Osteoblast (primary cell): ENCODE measurements at places on chromosomes 2 and 18.

DNA sequence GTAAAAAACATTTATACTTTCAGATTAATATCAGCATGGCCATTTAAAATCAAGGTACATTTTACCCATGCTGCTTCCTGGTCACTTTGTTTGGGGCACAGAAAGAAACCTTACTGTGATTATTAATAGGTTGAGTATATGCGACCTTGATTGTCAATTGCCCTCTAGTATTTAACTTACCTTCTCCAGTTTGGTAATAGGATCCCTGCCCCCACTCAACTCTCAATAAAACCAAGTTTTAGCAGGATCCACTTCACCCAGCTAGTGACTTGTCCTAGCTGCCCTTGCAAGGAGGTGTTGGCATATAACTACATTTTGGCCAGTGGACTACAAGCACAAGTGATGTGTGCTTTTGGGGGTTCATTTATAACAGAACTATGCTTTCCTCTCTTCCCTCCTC is 34.3 kb downstream of the FANCL start:
- DNase-seq: no peak

DNA sequence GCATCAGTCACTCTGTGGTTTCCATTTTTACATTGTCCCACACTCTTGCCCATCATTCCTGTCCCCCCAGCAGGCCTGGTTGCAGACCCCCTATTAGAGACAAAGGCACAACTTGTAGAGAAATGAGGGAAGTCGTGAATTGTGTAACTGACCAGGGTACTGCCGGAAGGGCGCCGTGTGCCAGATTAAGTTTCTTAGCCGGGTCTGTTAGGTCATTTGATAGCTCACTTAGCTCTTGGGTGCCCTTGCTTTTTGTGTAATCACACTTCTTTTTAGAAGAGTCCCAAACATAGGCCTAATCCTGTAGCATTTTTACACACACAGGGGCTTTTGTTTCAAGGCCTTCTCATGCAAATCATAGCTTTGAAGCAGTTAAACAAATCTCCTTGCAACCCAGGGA is 87.2 kb downstream of the CTAGE1 start:
- DNase-seq: no peak

DNA sequence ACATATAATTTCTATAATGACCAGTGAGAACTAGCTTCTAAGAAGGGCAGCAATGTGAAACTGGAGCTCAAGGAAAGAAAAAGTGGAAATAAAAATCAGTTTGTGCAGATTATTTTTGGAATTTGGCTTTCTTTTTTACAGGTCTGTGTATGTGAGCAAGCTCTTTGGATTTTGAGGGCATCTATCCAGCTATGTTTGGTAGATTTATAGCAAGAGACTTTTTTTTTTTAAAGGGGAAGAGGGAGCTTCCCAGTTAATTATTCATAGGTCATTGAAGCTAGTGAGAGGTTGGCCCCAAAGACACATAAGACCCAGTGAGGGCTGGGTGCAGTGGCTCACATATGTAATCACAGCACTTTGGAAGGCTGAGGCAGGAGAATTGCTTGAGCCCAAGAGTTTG is 24.0 kb upstream of the COLEC12 start:
- DNase-seq: peak; percentile 37

DNA sequence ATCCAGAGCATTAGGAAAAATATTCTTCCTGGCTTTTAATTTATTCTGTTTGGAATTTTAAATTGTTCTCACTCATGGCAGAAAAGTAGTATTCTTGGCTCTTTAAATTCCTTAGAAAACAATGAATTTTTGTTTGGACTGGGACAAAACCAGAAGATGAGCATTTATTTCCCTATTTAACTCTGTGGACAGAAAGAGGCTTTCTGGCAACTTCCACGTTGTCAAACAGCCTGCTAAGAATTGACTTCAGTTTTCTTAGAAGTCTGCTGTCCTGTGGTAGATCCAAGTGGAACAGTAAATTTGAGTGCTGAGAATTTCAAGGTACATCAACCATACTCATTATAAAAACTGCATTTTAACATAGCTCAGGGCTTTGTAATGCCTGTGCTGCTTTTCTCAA is 83.8 kb downstream of the MGAT5 start:
- no peak for DNase-seq

DNA sequence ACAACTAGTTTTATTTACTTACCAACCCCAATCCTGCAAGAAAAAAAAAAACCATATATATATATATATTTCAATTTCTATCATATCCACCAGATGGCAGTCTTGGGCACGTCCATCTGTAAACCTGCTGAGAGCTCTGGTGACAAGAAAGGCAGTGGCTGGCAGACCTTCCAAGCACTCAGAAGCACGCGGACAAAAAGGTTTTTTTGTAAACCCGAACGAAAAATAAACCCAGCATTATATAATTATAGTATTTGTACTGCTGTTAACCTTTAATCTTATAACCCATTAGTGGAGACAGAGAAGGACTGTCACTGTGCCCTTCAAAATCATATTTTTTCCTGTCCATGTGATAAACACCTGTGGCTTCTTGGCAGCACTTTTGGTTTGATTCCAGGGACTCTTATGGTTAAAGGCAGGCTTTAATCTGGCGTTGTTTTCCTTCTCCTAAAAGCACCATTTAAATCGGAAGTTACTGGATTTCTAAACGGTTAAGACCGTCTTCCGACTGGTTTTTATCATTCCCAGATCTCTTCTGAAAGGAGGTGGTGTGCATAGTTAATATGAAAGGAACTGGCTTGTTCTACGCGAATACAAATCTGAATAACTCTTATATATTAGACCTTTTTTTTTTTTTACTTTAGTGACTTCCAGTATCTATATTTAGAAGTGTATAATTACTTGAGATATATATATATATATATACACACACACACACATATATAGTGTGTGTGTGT is 31.0 kb upstream of the SLC3A1 start:
- DNase-seq: peak; percentile 0

GRCh38 chr2:77086478-77086877 is 435.7 kb downstream of the LRRTM4 start:
- DNase-seq: no peak

DNA sequence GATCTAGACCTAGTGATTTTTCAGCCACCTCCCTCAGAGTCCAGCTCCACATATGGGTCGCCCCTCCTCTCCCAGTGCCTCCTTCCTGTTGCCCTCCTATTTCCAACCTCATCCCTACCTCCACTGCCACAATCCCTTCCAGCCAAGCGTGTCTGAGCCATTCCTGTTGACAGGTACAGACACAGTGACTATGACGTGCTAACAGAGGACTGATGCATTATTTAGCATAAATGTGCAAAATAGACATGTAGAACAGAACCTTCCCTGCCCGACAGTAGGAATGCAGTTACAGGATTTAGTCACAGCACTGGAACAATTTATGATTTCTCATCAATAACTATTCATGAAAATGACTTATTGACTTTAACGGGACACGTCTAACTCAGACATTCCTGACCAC is 84.4 kb upstream of the PPP1CB start:
- DNase-seq: no peak

DNA sequence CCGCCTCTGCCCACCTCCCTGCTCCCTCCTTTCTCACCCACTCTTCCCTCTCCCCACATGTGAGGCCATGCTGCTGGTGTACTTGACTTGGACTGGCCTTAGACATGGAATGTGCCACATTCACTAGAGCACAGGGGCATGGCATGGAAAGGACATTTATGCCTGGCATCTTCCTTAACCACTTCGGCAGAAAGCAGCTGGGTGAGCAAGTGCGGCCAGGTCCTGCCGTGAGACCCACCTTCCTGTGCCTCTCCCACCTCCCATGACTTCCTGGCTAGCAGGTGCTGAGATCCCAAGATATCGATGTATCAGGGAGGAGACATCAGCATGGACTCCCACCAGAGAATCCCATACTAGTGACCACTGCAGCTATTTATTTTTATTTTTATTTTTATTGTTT is 13.0 kb downstream of the GPR55 start:
- no peak for DNase-seq

- DNase-seq: peak; percentile 83
Measured at GRCh38 chr18:58454406-58455061, 174.4 kb downstream of the ALPK2 start.

DNA sequence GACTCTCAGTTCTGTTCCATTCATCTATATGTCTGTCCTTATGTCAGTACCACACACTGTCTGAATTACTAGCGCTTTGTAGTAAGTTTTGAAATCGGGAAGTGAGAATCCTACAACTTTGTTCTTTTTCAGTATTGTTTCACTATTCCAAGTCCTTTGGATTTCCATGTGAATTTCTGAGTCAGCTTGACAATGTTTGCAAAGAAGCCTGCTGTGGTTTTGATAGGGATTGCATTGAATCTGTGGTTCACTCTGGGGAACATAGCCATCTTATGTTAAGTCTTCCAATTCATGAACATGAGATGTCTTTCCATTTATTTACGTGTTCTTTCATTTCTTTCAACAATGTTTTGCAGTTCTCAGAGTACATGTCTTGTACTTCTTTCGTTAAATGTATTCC is 15.0 kb downstream of the SLC3A1 start:
- no peak for DNase-seq

- no peak for DNase-seq
Measured at GRCh38 chr18:75428490-75428889, 987 bp upstream of the SMIM21 start.

GRCh38 chr2:43049836-43050801 is 176.3 kb downstream of the ZFP36L2 start:
- DNase-seq: peak; percentile 56

GRCh38 chr2:119650846-119651370 is 28.1 kb upstream of the TMEM177 start:
- DNase-seq: no peak

- no peak for DNase-seq
Measured at GRCh38 chr2:176584333-176584732, 315.1 kb downstream of the MTX2 start.

GRCh38 chr2:155021618-155022017 is 323.1 kb downstream of the KCNJ3 start:
- no peak for DNase-seq

- no peak for DNase-seq
Measured at GRCh38 chr2:239531456-239532241, 130.8 kb upstream of the HDAC4 start.

- no peak for DNase-seq
Measured at GRCh38 chr18:72601481-72601880, 57.3 kb upstream of the CBLN2 start.

GRCh38 chr2:119859528-119859927 is 99.8 kb downstream of the PTPN4 start:
- DNase-seq: no peak

- no peak for DNase-seq
Measured at GRCh38 chr2:217206907-217207698, 347.2 kb upstream of the TNP1 start.

DNA sequence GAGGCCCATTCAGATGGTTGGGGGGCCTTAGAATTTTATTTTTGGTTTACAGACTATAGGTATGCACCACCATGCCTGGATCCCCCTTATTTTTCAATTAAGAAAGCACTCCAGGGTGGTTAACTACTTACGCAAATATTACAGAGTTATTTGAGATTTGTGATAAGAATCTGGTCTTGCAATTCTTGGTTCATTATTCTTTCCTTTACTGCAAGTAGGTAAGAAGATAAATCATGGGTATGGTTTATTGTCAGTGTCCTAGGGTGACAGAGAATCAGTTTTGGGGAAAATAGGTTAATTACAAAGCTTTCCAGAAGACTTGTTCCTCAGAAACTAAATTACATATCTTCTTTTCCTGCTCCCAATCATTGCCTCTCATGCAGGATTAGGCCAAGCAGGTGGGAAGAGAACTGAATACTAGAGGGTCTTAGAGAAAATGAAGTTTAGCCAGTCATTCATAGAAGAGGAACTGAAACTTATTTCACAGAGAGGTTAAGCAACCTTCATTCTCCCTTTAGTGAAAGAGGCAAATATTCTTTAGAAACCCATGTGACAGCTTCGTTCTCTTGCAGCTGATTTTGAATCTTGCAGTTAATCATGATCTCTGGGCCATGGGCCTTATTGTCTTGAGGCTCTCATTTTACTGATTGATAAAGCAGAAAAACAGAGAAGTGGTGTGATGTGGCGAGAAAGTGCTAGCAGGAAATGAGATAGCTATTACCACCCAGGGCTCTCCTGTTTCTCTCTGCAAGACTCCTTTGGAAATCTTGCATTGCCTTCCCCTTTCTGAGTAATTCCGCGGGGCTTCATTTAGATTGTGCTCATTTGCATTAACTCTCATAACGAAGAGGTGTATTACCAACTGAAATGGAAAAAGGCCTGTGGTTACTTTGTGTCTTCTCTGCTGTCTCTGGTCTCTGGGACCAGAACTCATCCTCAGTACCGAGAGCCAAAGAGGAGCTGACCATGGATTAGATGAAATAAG is 44.8 kb upstream of the ARHGAP25 start:
- no peak for DNase-seq

- no peak for DNase-seq
Measured at GRCh38 chr2:120425014-120425413, 79.1 kb downstream of the INHBB start.

GRCh38 chr18:63820694-63821093 is 45.5 kb downstream of the SERPINB7 start:
- DNase-seq: no peak

- no peak for DNase-seq
Measured at GRCh38 chr18:51405683-51406477, 208.4 kb upstream of the MEX3C start.

GRCh38 chr2:165632594-165632993 is 161.5 kb downstream of the GALNT3 start:
- DNase-seq: no peak

DNA sequence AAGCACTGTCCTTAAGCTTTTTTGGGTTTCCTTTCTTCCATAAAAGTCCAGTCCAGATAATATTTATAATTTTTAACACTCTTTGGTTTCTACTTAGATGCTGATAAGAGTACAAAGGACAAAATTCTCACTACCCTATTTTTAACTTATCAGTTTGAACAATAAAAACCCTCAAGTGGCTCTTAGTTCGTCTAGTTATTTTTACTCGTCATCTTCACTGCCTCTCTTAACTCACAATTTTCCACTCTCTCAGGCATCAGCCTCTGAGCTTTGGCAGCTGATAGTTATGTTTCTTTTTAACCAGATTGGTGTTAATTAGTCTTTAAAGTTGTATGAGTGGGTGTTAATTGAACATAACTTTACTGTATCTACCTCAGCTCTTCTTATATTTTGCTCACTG is 517.1 kb upstream of the SYT4 start:
- no peak for DNase-seq

DNA sequence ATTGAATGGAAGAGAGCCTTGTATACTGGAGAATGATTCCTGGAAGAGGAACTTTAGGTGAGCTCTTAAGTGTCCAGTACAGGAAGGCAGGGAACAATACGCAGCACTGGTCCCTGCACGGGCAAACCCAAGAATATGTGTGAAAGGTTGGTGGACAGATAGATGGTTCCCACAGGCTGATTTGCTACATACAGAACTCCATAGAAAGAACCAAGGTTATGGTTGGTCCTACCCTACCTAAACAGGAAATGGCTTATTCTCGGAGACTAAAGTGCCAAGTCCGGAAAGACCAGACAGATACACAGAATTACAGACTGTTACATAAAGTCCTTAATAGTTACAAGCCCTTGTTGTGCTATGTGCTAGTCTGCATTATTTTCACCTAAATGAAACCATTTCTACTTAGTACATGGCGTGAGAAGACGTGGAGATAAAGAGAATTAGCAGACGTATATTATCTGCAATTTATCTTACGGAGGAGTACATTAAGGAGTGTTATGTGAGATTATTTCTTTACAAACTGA is 1.2 kb downstream of the REV1 start:
- peak; percentile 50 for DNase-seq
